B cell (primary cell): ENCODE measurements at places on chromosomes 1 and 21. TPM values are rescaled to one million over a fixed set of nuclear protein-coding genes. Genes with fewer than 3 reads are reported as not detected.

HSF2BP gene
- 0.49 and 0.83 TPM in 2 replicates for total RNA-seq

C1orf87 gene
- total RNA-seq: not detected in 2 replicates

UBE2U gene
- not detected in 2 replicates for total RNA-seq

DNA sequence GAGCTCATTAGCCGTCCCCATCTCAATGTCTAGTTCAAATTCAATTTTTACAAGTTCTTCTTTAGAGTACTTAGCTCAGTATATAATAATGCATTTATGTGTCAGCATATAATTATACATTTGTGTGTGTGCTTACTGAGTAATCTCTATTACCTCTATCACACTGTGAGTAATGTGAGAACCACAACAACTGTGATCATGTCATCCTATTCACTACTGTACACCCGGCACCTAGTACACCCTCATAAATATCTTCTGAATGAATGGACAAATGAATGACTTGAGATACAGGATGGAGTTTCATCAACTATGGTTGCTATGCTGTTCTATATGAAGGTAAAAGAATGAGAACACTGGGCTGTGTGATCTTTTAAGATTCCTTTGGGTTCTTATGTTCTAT lies 124.0 kb downstream of the GPATCH2 start:
- no peak for DNase-seq

DNA sequence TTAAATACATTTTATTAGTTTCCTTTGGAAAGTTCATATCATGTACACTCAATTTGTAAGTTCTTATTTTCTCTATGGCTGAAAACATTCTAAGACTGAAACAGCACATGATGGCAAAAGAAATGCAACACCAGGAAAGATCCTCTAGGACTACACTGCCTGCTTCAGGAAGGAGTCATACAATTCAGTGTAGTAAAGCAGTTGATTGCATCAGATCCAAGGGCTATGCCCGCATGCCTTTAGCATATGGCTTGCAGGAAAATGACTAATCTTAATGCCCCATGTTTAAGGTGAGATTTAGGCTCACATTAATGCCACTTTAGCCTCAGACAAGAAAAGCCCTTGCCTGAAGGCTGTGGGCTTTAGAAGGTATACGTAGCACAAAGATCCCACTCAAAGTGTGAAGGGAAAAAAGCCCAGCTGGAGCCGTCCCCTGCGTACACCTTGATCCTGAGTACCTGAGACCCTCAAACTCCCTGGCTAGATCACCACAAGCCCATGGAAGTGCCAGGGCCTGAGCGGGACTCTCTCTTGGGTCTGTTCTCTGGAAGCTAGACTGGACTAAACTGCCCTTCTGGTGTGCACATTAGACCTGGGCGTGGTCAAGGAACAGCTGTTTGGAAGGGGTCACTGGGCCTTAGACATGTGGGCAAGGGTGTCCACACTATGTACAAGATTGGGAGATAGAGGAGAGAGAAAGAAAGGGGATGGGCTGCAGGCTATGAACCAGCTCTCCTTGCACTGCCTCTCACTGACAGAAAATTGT lies 52.9 kb downstream of the ESRRG start:
- no peak for DNase-seq

DNA sequence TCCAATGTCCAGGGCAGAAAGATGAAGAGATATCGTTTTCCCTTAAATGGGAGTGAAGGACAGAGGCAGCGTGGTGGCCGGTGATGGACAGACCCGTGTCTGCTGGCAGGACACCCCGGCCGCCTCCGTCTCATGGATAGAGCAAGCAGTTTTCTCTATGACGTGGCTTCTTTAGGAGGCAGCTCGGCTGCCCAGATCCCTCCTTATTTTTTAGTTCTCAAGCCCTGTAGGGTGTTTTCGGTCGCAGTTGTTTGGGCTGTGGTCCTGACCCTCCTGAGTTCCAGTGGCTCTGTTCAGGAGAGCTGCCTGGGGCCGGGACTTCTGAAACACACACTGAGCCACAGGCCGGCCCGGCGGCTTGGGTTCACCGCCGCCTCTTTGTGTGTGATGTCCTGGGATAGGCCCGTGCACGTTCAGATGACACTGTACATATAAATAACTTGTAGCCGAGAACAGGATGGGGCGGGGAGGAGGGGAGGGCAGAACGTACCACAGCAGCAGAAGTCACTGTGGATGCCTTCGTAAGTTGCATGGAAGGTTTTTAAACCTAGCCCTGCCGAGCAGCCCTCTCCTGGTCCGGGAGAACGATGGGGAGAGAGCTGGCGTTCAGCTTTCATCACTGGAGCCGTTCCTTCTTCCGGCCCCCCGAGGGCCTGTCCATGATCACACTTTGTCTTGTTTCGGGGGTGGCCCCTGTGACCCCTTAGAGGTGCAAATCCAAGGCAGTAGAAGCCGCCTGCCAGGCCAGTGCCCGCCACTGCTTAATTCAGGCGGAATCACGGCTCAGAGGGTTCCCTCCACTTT lies 65.2 kb downstream of the SIK1 start:
- DNase-seq: peak; percentile 89

GRCh38 chr1:102219463-102219862 lies 222.7 kb upstream of the OLFM3 start:
- no peak for DNase-seq

DNA sequence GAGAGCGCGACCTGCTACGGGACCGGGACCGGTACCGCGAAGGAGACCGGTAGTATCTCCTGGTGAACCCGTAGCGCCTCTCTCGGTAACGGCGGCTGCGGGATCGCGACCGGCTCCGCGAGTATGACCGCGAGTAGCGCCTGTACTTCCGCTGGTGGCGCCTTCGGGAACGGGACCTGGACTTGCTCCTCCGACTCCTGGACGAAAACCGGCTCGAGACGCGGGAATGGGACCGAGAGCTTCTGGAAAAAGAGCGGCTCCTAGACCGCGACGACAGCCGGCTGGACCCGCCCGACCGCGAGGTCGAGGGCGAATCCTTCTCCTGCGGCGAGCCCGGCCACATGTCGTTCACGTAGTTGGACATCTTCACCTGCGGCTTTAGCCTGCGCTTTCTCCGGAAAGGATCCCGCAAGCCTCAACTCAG lies 642 bp downstream of the RSRP1 start:
- no peak for DNase-seq

DNA sequence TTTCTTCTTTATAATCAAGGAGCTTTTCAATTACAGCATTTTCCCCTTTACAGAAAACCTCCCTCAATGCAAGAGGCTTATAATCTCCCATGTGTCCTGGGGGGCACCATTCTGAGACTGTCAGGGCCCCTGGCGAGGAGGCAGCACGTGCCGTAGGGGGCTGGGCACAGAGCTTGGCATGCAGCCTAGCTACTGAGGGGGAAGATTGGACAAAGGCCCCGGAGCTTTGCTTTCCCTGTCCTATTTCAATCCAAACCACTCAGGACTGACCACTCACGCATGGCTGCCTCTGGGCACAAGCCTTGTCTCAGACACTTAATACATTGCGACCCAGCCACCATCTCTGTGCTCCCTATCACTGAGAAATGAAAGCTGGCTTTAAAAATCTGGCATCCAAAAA lies 2.8 kb upstream of the RAP1GAP start:
- no peak for DNase-seq
